ENCODE measurements at places on chromosomes 4 and X.

DNA sequence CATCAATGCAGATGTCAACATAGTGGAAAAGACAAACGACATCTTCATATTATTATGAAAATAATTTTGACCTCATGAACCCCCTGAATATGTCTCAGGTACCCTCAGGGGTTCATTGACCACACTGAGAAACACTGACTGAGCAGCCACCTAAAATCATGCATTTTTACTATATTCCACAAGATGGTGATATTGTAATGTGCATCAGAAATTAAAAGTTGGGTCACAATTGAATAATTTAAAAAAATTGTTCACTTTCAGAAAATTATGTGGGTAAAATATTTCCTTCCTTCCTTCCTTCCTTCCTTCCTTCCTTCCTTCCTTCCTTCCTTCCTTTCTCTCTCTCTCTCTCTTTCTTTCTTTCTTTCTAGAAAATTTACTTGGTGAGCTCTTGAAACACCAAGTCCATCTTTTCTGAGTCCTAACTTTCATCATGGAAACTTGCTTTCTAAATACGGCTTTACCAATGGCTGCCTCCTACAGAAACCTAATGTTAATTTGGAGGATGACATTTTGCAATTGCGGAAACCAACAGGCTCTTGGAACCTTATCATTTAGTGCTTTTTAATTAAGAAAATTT, 103.6 kb downstream of the RTL3 start:
- peak; percentile 32 for DNase-seq

DNA sequence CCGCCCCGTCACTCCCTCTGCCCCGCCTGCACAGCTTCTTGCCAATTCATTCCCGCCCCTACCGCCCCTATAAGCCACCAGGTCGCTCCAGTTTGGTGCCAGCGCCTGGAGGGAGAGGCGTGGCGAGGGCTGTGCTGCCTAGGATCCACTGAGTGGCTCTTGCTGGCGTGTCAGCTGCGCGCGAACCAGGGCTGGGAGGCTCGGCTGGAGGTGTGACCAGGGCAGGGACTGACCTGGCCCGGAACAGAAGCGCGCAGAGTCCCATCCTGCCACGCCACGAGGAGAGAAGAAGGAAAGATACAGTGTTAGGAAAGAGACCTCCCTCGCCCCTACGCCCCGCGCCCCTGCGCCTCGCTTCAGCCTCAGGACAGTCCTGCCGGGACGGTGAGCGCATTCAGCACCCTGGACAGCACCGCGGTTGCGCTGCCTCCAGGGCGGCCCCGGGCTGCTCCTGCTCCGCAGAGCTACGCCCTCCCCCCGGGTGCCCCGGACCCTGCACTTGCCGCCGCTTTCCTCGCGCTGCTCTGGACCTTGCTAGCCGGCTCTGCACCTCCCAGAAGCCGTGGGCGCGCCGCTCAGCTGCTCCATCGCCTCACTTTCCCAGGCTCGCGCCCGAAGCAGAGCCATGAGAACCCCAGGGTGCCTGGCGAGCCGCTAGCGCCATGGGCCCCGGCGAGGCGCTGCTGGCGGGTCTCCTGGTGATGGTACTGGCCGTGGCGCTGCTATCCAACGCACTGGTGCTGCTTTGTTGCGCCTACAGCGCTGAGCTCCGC, at the start of gene GPR78:
Gene GPR78, plus strand, starts transcription at position 72 of the 773 bp plus-strand sequence. Its CDS starts 591 bp downstream, at position 663.
- peak; percentile 3 for DNase-seq

DNA sequence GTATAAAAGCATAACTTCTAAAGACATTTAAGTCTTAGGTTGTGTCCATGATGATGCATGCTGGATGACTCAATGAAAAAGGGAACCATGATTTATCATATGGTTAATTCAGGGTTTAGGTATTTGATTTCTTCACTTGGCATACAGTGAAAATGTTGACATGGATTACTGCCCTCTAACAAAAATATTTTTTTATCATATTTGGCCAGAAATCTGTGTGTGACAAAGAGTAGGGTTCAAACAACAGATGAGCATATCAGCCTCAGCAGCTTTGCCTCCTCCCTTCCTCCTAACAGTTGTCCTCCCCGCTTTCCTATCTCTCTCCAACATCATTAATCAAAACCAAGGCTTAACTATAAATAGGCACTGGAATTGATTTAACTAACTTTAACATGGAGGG, 46.3 kb downstream of the ARHGAP6 start:
- no peak for DNase-seq

DNA sequence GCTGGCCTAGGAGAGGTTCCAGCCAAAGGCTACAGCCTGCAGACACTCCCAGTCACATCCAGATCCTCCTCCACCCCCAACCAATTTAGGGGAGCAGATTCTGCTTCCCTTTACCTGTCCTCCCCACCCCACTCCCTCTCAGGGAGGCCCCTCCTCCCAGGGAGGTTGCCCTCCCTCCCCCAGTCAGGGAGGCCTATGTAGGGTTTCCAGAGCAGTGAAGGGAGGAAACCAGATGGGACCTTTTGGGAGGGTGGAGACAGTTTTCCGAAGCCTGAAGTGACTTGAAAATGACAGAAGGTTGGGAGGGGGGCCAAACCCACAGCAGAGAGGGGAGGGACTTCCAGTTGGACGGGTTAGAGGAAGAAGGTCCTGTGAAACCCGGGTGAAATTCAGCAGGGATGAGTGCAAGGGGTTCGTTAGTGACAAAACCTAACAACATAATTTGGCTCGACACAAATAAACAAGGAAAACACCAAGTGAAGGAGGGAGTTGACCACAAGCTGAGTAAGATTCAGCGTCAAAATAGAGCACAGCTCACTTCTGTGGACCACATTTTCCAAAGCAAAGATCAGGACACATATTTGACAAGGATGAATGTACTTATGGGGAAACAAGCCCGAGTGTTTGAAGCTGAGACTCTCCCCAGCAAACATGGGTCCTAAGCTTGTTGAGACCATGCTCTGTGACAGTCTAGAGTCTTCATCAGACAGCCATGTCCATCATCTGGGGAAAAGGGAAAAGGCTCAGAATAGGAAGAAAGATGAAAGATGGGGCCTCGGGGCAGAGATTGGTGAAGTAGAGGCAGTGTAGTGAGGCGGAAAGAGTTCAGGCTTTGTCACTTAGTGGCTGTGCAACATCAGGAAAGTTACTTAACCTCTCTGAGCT, 46.4 kb downstream of the PRPS1 start:
- peak; percentile 86 for DNase-seq

DNA sequence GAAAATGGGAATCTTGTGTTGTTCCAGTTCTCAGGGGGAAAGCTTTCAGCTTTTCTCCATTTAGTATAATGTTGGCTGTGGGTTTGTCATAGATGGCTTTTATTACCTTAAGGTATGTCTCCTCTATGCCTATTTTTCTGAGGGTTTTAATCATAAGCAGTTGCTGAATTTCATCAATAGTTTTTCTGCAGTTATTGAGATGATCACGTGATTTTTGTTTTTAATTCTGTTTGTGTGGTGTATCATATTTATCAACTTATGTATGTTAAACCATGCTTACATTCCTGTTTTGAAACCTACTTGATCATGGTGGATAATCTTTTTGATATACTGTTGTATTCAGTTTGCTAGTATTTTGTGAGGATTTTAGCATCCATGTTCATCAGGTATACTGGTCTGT, 66.8 kb upstream of the CENPE start:
- DNase-seq, result no peak

- no peak for DNase-seq
Measured at GRCh38 chr4:133550436-133550835, 401.3 kb downstream of the PCDH10 start.

- DNase-seq, result no peak
Measured at GRCh38 chr4:185399466-185399865, 2.8 kb downstream of the ANKRD37 start.
